ENCODE measurements at places on chromosomes 7 and 10. TPM values are rescaled to one million over a fixed set of nuclear protein-coding genes. Genes with fewer than 3 reads are reported as not detected.

DNA sequence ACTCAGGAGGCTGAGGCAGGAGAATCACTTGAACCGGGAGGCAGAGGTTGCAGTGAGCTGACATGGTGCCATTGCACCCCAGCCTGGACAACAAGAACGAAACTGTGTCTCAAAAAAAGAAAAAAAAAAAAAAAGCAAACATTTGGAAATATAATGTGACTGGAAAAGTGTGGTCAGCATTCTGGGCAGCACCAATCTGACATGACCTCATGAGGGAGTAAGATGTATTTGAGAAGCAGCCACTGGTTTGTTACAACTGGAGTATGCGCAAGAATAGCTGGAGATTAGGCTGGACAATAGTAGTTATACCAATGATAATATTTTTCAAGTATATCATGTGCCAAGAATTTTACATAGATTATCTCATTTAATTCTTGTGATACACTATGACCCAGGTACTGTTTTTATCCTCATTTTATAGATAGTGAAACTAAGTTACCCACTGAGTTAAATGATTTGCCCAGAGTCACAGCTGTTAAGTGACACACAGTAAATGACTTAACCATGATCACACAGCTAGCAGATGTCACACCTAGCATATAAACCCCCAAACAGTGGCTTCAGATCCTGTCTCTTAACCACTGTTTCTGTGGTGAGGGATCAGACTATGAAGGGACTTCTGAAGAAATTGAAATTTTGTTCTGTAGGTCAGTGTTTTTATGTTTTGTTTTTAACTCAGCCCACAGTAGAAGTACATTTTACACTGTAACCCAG is 11.1 kb downstream of the MCU start:
- no peak for DNase-seq

Gene NRBF2
- polyA plus RNA-seq = 22.0 TPM

DNA sequence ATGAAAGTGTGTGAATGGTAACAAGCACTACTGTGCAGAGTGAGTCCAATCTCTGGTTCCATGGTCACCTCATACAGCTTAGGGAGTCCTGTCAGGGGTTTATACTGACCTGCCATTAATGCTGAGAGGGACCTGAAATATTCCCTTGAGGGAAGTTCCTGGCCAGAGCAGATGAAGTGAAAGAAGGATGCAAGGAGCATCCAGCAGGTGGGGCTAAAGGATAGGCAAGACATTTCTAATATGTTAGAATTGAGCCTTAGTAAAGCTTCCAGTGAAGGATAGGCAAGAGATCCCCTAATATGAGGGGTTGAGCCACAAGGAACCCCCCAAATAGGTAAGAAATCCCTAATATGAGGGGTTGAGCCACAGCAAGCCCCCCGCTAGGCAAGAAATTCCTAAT is 25.5 kb upstream of the FAM221A start:
- DNase-seq = no peak

DNA sequence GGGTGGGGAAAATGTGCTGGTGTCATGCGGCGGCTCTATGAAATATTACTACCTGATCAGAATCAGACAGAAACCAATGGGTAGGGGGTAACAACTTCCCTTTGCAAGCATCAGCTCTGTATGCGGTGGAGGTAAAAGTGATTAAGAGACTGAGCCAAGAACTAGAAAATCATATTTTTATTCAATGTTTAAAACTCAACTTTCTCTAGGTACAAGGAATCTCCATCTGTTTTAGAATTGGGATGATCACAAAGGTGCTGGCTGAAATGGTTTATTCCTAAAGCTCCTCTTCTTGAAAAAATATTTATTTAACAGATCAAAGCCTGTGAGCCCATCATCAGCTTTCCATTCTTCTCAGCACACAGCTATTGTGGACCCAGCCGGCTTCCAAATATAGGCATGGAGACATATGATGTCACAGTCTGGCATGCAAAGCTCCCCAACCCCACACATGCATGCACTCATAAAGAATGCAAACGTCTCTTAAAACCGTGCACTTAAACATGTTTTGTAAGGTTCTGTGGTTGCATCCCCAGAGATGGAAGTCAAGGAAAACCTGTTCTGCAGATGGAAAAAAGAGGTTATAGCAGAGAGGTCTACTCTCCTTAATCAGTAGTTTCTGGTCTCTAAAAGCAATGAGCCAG is 126.0 kb downstream of the SKIDA1 start:
- peak; percentile 32 for DNase-seq

GRCh38 chr7:151307536-151307935 is 34.1 kb upstream of the NUB1 start:
- no peak for DNase-seq

GRCh38 chr10:660413-660969 is 29.0 kb downstream of the DIP2C start:
- DNase-seq = no peak

DNA sequence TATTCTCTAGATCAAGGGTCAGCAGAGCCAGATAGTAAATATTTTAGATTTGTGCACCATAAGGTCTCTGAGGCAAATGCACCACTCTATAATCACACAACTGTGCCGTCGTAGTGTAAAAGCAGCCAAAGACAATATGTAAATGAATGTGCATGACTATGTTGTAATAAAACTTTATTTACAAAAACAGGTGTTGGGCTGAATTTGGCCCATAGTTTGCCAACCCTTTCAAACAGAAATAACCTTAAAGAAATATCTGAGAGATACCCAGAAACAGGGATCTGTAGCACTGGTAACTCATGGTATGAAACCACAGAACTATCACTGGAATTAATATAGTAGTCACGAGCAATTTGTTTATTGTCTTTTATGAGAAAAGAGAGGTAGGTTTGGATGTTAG is 86.0 kb downstream of the ARID5B start:
- no peak for DNase-seq

DNA sequence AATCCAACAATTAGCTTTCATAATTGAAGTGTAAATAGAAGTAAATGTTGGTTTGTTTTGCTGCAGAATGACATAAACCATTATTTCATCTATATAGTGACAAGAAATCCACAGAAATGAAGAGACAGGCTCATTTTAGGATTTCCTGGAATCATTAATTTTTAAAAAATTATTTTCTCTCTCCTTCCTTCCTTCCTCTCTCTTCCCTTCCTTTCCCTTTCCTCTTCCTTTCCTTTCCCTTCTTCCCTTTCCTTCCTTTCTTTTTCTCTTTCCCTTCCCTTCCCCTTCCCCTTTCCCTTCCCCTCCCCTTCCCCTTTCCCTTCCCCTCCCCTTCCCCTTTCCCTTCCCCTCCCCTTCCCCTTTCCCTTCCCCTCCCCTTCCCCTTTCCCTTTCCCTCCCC is 51.2 kb upstream of the KMT2C start:
- no peak for DNase-seq

Gene MBL2
- polyA plus RNA-seq = not detected

- no peak for DNase-seq
Observed at GRCh38 chr10:102090772-102091171, 25.6 kb downstream of the HPS6 start.

Gene AGBL3
- 10.9 TPM for polyA plus RNA-seq

Gene ADAM8
- polyA plus RNA-seq = 2.2 TPM

Gene MARVELD1
- 46.6 TPM for polyA plus RNA-seq

DNA sequence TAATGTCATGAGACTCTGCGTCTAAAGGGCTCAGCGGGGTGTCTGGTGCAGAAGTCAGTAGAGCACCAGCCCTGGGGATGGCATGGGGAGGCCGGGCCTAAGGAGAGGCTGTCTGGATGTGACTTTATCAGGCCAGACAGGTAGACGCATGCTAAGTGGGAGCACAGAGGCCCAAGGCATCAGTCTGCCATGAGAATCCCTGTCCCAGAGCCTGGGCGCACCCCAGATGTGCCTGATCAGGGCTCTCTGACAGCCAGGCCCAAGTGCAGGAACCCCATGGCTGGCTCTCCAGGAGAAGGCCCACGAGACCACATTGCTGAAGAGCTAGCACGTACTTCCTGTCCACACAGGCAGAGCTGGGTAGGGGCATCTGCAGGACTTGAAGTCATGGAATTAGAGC is 48.0 kb upstream of the CPXM2 start:
- no peak for DNase-seq

GRCh38 chr10:43616697-43617370 is 10.6 kb downstream of the ZNF485 start:
- DNase-seq = no peak

Gene MEOX2
- polyA plus RNA-seq = 4.7 TPM

Gene CCDC7
- 4.4 TPM for polyA plus RNA-seq

- DNase-seq = no peak
Observed at GRCh38 chr7:106218546-106218945, 66.2 kb downstream of the NAMPT start.

DNA sequence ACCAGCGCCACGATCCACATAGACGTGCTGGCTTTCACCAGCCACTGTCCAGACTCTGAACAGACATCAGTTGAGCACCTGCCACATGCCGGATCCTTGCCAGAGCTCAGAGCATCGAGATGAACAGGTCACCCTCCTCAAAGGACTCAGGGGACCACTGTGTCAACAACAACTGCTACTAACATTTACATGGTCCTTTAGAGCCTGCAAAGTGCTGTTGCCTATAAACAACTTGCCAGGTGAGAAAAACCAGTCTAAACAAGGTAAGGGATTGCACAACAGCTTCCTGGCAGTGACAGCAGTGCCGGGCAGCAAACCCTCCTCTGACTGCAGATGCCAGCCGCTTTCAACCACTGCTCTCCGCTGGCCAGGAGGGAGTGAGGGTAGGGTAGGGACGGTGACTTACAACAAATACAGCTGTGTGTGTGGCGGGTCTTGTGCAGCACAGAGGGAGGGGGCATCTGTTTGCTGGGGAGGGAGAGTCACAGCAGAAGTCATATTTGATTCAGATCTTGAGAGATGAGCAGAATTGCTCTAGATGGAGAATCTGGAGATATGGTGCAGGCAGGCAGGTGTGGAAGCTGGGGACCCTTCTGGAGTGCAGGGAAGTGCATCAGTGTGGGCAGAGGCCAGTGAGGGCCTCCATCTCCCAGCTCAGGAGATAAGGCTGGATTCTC is 32.8 kb upstream of the RHEB start:
- no peak for DNase-seq

GRCh38 chr10:91589015-91589657 is 43.7 kb downstream of the PPP1R3C start:
- no peak for DNase-seq

Gene OPN1SW
- polyA plus RNA-seq = 1.3 TPM

Gene PCBD1
- polyA plus RNA-seq = 109 TPM

Gene RALA
- 79.6 TPM for polyA plus RNA-seq

GRCh38 chr10:7233259-7233991 is 177.4 kb downstream of the SFMBT2 start:
- no peak for DNase-seq

- no peak for DNase-seq
Observed at GRCh38 chr10:48423884-48424283, 117.4 kb downstream of the MAPK8 start.

Gene PFKFB3
- polyA plus RNA-seq = 31.6 TPM

Gene OR6B1
- polyA plus RNA-seq = not detected

- no peak for DNase-seq
Observed at GRCh38 chr10:98921316-98921715, 314.3 kb downstream of the HPSE2 start.
